ENCODE measurements at places on chromosomes 1 and 21. TPM values are rescaled to one million over a fixed set of nuclear protein-coding genes. Genes with fewer than 3 reads are reported as not detected.

DNA sequence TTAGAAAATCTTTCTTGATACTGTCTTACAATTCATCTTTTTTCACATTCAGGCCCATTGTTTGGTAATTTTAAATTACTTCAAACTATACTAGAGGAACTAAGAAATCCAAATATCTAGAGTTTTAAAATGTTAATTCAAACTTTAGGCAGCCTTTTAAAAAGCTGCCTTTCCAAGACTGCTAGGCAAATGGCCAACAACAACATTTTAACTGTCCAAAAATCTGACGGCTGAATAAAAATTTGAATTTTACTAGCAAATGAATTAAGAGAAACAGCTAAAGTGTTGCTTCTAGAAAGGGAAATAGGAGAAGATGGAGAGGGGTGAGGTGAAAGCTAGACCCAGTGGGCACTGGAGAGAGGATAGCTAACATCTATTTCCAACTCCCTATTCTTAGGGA lies 17.2 kb downstream of the DPYD start:
- no peak for DNase-seq

Gene C1QA
- 156 TPM for total RNA-seq

DNA sequence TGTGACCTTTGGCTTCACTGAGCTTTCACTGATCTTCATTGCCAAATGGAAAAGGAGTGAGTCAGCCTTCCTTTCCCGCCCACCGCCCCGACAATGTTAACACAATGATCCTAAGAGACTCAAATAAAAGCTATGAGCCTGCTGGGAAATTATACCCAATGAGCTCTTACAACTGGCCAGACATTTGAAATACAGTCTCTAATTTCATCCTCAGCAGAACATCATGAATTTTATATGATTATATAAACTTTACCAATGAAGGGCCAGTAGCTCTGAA lies 252.5 kb downstream of the SIPA1L2 start:
- DNase-seq, result peak; percentile 66

GRCh38 chr21:39182484-39183271 lies 573 bp downstream of the PSMG1 start:
- no peak for DNase-seq

- DNase-seq, result no peak
Observed at GRCh38 chr1:117009132-117009531, 7.6 kb downstream of the CD101 start.

Gene TEX38
- total RNA-seq, result not detected

Gene ARHGAP30
- 5.0 TPM for total RNA-seq
